Activated CD8-positive, alpha-beta memory T cell treated with anti-CD3 and anti-CD28 coated beads for 24 hours (primary cell): ENCODE measurements at places on chromosomes 4 and X.

- DNase-seq, result peak; percentile 57
These were observed 26.2 kb downstream of the MAGEA9 start for GRCh38 chrX:149807747-149808458.

- no peak for DNase-seq
These were observed 543.1 kb upstream of the ADGRL3 start for GRCh38 chr4:60657041-60657440.

DNA sequence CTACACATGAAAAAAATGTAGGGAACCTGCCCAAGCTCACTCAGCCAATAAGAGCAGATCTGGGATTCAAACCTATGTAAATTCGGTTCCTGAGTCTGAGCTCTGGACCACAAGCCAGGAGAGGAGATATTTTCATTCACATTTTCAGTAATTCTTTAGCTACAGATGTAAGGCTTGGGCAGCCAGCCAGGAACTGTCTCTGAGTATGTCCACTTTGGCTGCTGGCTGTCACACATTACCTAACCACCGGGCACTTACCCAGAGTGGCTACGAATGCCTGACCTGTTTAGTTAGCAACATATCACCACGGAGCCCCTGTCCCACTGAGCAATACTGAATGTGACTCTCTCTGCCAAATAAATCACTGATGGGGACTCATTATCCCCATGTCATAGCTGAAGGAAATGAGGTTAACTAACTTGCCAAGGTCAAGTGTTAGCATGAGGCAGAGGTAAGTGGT is 15.3 kb downstream of the USP46 start:
- no peak for DNase-seq

- peak; percentile 73 for DNase-seq
These were observed 126.7 kb downstream of the FRYL start for GRCh38 chr4:48653217-48654014.

DNA sequence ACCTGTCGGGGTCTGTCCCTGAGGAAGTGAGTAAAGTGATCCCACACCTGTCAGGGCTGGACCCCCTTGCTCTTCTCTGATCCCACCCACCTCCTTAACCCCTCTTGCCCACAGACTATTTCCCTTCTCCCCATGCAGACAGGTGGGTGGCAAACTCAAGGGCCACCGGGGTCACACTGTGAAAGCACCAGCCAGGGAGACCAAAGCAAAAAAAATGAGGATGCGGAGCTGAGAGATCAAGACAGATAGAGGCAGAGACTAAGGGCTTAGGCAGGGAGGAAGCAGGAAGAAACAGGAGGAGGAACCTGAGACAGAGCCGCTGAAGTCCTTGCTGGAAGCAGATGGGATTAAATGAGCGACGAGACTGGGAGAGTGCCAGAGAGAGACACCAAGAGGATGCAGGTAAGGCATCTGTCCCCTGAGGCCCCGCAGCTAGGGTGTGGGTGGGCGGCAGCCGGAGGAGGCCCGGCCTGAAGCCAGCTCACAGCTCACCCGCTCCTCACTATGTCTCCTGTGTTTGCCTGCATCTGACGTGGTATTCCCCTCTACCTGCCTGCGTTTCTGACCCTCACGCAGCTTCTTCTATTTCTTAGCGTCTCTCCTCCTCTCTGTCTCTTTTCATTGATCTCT is 7.2 kb downstream of the TIMM17B start:
- DNase-seq, result no peak
